ENCODE measurements at places on chromosomes 2 and 18.

DNA sequence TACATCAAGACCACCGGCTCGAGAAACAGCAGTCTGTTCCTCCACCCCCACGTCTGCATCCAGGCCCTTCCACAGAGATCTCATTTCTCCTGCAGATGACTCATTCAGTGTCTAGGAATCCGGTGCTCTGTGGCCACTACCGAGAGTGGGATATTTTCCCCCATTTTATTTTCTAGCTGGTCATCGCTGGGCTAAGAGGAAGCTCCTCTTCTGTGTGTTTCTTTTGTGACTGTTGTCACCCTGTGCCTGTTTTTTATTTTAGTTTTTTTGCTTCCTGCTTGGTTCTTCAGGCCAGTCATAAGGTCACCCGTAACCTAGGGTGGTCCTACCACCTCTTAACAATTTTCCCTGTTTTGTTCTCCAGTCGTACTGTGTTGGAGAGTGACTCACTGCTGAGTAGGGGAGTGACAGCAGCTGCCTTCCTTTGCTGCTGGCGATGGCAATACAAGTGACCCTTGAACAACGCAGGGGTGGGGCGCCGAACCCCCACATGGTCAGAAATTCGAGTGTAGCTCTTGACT is 6.7 kb downstream of the RAMP1 start:
- no peak for DNase-seq

- DNase-seq: no peak
These were observed 1993.1 kb upstream of the CELF4 start for GRCh38 chr18:39558658-39559057.

GRCh38 chr2:117273009-117273671 is 541.4 kb upstream of the DDX18 start:
- DNase-seq: no peak

GRCh38 chr2:72576459-72576858 is 249.4 kb downstream of the EXOC6B start:
- no peak for DNase-seq

- DNase-seq: no peak
These were observed 37.8 kb upstream of the FZD5 start for GRCh38 chr2:207807516-207807915.

DNA sequence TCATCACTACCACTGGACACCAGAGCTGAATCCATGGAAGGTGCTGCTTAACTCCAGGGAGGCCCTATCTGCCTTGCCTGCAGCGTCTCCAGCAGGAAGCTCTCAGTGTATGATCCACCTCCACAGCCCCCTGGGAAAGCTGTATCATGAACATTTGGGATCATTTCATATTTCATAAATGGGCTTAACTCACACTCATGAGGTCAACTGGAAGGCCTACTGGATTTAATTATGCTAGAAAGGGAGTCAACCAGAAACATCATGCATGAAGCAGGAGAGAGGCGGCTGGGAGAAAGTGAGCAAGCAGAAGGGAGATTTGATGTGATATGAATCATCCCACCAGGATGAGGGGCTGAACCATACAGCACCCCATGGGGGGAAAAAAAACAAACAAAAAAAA is 537.7 kb downstream of the TNS1 start:
- no peak for DNase-seq

- no peak for DNase-seq
These were observed 41.6 kb upstream of the POU3F3 start for GRCh38 chr2:104812286-104812685.

- DNase-seq: no peak
These were observed 34.1 kb downstream of the RAPH1 start for GRCh38 chr2:203500951-203501350.

DNA sequence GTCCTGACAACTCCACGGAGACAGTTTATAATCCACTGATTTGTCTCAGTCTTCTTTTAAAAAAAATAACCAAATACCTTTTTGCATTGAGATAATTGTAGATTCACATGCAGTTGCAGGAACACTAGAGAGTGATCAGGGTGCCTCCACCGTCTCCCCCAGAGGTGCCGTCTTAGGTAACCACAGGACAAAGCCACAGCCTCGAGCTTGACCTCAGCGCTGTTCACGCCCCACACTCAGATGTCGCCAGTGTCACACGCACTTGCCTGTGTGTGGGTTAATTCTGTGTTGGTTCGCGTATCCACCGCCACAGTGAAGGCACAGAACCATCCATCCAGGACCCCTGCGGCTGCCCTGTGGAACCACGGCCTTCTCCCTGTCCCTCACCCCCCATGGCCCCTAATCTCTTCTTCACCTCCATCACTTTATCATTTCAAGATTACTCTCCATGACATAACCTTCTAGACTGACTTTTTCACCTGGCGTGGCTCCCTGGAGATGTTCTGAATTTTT is 295.0 kb upstream of the HDAC4 start:
- DNase-seq: no peak

DNA sequence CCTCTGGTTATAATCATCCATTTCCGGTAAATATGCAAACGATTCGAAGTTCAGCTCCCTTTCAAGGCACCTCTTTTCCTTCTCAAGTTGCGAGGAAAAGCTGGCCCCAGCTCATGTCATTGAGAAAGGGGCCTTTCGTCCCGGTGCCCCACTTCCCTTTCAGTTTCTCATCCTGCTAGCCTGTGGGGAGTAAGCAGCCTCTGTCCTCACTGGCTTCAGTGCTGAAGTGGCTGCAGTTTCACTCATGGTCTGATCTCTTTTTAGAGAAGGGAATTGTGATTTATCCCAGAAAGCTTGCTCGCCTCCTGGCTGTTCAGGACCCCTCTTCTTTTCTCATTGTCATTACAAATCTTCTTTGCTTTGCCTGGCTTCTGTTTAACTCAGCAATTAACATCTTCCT is 207.5 kb downstream of the NR4A2 start:
- DNase-seq: no peak

DNA sequence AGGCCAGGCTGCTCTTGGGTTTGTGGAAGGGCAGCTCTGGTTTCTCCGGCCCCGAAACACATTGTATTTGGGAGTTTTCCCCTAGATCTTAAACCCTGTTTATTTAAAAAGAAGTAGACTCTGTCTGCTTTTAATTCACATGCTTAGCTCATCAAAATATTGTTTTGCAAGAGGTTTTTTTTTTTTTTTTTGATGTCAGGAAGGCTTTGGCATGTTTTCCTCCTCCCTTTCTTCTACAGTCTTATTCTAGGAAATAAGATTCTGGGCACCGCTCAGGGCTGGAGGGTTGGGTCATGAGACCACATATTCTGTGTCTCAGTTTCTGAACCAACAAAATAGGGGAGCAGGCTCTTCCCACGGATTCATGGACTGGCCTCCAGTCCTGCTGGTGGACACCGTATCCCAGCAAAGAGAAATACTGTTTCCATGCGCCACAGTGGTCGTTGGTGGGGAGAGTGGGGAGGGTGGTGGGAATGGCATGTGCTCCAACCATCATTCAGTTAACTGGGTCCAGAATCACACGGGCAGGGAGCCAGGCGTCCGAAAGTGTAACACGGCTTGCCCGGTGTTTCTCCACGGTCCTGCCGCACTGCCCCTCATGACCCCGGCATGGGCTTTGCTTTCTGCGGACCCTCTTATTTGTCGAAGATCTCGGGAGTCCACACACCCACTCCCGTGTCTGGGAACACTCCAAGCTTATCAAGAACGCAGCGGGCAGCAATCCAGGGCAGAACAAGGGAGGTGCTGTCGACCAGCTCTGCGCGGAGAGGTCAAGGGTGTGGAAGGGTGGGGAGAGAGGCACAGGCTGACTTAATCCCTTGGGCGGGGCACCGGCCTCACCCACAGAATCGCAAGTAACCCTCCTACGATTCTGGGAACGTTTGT is 176.7 kb downstream of the GLI2 start:
- DNase-seq: no peak

DNA sequence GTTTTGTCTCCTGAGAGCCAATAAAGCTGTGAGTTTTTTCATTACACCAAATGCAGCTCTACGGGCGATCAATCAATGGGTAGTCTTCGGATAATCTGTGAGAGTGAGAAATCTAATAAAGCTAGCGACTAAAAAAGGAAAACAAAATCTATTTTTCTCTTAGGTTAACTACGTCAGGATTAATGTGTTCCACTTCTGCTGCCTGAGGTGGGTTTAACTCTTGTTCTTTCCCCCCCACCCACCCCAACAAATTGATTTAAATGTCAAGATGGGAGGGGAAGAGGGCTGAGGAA is 63.0 kb upstream of the PSMD14 start:
- DNase-seq: no peak

DNA sequence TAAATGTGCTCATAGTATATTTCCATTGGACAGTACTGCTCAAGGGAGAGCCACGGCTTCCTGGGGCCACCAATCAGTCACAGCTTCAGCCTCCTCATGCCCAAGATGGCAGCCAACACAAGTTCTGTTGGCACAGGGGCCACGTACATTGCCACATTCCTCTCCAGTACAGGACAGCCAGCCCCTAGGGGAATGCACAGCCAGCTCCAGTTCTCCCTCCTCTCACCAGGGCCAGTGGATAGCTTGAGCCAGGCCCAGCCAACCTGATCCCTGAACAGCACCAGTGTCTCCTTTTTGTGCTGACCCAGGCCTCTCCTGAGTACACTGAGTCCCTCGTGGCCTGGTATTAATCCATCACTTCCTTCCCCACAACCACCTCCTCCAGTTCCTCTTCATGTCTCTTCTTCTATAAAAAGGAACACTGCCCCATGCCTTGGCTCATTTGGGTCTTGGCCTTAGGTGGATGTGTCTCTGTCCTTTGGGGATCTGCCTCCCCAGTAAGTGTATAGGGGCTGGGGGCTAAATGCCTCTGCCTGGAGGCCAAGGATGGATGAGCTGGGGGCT is 168.7 kb downstream of the TNS1 start:
- no peak for DNase-seq

- no peak for DNase-seq
These were observed 13.3 kb upstream of the POLE4 start for GRCh38 chr2:74944987-74945787.

DNA sequence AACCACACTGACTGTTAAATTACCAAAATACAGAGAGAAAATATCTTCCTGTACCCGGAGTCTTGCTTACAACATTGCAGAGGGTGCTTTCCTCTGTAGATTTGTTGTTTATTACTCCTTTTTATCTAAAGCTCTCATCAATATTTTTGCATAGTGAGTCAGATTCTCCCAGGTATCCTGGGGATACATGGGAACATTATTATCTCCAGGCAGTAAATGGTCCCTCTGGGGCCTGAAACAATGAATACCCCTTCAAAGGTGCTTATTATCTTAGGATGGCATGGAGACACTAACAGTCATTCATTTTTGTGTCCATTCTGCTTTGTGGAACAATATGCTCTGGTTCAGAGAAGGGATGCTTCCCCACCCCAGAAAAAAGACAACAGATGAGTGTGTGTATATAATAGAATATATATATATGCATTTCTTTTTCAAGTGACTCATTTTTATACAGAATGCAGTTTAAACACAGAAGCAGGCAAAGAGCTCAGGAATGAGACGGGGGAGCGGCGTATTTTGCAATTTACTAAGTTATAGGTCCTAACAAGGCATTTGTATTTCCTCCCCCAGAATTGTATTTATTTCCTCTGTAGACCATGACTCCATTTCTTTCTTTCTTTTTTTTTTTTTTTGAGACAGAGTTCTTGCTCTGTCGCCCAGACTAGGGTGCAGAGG is 424.8 kb upstream of the ZEB2 start:
- DNase-seq: no peak

- no peak for DNase-seq
These were observed 98.1 kb downstream of the SPATS2L start for GRCh38 chr2:200404615-200405014.

GRCh38 chr2:161995553-161996016 is 78.4 kb downstream of the DPP4 start:
- DNase-seq: no peak

DNA sequence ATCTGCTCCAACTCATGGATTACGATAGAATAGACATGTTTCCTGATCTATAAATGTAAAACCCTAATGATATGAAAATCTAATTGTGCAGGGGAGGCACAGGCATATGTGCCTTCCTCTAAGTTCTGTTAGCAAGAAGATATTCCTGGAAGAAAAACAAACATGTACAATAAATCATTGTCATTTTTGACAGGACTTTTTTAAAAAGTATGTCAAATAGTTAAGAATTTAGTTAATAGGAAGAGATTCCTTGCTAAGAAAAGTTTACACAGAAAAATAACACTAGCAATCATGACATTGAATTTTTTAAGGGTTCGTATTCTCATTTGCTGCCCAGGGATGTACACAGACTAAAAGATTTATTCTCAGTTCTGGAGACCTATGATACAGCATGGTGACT is 15.3 kb upstream of the CREB1 start:
- DNase-seq: no peak

DNA sequence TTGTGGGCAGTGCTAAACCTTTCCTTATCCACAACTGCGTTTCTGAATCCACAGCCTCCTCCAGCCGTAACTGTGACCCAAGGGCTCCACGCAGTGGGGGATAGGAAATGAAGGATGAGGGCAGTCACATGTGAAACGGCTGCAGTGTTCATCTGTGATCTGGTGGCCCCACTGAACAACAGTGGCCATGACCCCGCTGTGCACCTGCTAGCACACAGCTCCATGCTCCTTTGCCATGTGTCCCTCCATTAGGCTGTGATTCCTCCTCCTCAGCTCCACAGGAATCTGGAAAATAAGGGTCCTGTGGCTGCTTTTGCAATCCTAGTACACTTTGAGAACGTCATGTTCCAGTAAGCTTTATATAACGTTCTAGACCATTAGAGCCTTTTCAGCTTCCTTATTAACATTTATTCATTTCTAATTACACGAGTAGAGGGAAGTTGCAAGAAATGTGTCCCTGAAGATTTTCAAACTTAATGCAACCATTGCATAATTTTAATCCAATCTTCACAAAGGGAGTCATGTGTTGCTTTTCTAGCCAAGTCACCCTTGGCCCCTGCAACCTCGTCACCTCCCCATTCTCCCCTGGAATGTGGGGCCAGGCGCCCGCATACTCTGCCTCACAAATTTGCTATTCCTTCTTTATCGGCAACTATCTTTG is 7.1 kb upstream of the NAPG start:
- DNase-seq: no peak

DNA sequence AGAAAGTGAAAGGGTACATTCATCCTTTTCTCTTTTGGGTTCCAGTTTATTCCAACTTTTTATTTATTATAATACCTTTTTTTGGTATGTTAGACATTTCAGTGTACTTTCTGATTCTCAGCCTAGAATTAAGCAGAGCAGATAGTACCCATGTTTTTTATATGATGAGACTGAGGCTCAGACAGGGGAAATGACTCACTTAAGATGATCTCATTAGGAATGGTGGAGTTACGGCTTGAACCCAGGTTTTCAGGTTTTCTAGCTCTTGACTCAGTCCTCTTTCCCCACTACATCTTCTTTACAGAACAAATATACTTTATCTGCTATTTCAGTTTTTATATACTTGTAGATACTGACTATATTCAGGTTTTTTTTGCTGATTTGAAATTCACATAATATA is 51.7 kb upstream of the OTX1 start:
- no peak for DNase-seq

Measured in NCI-H187 (cell line).